Right lung (tissue), 10 donors: ENCODE measurements at places on chromosomes 1 and 21.

DNA sequence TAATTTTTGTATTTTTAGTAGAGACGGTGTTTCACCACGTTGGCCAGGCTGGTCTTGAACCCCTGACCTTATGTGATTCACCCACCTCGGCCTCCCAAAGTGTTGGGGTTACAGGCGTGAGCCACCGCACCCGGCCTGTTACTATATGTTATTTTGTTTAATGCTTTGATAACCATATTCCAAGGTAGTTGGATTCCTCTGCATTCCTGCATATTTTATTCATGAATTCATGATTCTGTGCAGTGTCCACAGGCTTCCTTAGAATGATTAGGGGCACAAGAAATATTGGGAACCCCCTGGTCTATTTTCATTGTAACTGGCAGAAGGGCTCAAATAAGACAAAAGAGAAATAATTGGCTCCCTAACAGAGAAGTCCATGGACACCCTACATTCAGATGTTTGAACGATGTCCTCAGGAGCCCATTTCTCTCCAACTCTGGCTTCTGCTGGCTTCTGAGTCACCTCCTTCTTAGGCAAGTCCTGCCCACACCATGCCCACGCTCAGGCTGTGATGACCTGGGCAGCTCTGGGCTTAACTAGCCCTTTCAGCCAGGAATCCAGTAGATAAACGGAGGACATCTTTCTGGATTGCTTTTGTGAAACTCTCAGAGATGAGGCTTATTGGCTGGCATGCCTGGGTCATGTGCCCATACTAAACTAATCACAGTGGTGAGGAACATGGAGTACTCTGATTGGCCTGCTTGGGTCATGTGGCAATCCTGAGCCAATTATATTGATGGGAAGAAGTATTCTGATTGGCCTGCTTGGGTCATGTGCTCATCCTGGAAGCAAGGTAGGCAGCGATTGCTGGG, 32.6 kb downstream of the TNFRSF8 start:
- DNase-seq: no peak

GRCh38 chr1:155077758-155078445, 735 bp upstream of the EFNA3 start:
- no peak for DNase-seq

DNA sequence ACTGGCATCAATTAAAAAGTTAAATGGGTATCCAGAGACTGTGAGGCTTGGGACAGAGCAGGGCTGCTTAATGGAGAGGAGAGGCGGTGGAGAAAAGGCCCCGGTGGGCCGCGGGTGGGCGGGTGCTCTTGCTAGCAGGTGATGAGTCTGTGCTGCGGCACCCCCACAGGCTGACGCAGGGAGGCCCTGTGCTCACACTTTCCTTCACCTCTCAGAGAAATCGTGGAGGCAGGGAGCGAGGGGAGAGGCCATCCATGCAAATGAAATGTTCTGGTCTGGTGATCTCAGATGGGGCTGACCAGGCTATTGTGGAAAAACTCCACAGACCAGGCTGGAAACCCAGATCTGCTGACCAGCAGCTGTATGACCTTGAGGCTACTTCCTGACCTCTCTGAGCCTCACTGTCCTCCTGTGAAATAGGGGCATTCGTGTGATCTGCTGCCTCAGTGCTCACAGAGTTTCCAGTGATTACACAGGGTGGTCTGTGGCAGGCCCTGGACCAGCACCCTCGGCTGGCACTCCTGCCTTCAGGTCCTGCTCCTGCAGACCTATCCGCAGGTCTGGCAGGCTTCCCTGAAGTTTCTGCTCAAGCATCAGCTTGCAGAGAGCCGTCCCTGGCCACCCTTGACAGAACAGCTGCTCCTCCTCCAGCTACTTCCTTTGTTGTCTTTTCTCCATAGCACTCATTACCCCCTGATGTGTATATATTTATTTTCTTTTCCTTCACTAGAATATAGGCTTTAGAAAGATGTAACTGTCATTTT, 89.2 kb downstream of the BEND5 start:
- DNase-seq: peak; percentile 26

GRCh38 chr1:44655609-44656008, 18.7 kb downstream of the TMEM53 start:
- no peak for DNase-seq

DNA sequence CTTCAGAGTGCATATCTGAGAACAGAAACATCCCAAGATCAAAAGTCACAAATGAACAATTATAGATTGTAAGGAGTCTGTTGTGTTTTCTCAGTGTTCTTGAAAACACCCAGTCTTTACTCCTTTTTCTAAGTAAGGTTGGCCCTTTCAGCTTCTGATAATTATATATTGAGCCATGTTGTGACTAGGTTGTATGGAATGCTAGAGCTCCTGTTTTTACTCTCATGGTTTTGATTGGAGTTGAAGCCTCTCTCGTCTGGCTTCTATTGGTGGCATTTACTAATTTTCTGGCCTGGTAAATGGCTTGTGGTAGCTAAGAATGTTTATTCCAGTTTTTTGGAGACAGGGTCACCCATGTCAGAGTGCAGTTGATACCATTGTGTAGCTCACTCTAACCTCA, 84.7 kb downstream of the NDUFS5 start:
- no peak for DNase-seq

DNA sequence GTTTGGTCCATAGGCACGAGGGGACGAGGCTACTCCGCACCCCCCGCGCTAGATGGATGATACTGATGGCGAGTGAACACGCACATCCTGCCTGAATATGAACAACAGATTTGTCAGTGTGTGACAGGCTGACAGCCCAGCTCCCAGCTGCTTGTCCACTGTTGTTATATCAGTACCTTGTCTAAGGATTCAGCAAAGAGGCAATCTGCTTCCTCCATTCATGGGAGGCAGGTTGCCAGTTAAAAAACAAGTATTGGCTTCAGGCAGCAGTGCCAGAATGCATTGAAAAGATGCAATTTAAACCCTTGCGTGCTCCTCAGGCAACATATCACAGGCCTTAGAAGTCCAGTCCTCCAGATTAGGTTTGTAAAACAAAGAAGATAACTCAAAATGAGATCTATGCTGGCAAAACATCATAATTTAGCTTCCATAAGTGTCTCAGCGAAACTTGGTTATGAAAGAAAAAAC, 223.3 kb downstream of the GPATCH2 start:
- DNase-seq: peak; percentile 75

DNA sequence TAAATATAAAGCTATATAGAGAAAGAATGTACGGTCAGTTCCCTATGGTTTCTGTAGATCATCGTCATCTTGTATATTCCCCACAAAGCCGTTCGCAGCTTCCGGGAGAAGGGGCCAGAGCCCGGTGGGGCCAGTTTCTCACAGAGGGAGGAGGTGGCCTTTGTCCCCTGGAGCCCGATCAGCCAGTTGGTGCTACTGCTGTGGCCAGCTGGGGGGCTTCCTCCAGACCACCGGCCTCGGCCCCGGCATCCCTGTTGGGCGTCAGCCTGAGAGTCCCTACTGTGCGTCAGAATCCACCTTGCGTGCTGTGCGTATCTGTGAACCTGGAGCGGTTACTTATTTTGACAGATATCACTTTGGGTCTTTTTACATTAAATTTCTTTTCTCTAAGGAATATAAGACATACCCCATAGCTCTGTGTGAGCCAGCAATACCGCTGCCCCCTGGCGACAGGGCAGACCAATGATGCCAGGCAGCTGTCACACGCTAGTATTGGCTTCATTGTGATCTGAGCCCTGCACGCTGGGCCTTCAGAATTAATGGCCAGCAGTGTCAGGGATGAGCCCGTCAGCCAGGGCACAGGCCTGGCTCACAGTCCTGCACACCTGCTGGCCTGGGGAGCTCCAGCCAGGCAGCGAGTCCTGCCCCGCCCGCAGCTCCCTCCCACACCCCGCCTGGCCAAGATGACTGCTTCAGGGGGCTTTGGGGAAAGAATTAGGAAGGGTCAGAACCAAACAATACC, 145.9 kb downstream of the PGBD5 start:
- DNase-seq: no peak

GRCh38 chr21:42835611-42836401, 43.5 kb downstream of the WDR4 start:
- DNase-seq: no peak

- peak; percentile 44 for DNase-seq
These were observed 3.2 kb upstream of the TRAF5 start for GRCh38 chr1:211323156-211324063.

- no peak for DNase-seq
These were observed 93.5 kb downstream of the AKT3 start for GRCh38 chr1:243756529-243756928.

DNA sequence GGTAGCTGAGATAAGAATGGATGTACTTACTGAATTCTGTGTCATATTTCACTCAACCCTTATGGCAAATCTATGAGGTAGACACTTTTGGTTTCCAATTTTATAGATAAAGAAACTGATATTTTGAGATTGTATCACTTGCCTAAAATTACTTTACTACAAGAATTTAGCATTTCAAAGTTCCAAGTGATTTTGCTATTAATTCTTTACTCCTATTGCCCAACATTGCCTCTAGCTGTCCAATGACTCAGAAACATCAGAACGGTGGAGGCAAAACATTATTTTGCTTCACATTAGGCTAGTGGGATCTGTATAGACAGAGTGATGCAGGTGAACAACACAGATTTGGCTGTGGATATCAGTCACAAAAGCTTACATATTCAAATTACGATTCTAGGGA, 747.2 kb upstream of the NEGR1 start:
- no peak for DNase-seq

DNA sequence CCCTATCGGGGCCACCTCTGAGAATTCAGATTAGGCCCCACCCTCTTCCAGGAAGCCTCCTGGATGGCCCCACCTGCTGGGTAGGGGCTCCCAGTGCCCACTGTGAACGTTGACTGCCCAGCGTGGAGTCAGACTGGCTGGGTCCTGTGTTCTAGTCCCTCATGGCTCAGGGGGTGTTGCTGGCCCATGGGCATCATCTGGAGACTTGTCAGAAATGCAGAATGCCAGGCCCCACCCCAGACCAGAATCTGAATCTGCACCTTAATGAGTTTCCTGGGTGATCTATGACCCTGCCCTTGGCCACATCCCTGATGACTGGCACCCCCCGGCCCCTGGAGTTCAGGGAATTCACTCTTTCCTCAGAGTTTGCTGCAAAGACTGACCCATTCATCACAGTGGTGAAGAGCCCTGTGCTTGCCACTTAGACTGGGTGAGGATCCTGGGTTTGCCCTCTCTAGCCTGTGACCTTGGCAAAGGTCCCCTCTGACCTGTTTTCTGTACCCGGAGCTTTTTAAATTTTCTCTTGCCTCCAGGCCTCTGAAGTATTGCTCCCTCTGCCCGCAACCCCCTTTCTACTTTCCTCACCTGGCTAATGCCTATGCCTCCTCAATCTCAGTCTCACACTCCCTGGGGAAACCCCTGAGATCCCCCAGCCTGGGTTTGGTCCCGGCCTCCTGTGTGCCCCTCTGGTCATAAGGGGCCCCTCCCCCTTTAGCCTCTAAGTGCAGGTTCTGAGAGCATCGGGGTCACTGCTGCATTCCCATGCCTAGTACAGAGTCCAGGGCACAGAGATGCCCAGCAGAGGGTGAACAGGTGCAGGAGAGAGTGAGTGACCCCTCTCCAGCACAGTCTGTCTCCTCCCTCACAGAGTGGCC, 184.2 kb downstream of the MATN1 start:
- DNase-seq: no peak

GRCh38 chr21:34180826-34181359, 107.5 kb downstream of the MRPS6 start:
- no peak for DNase-seq

DNA sequence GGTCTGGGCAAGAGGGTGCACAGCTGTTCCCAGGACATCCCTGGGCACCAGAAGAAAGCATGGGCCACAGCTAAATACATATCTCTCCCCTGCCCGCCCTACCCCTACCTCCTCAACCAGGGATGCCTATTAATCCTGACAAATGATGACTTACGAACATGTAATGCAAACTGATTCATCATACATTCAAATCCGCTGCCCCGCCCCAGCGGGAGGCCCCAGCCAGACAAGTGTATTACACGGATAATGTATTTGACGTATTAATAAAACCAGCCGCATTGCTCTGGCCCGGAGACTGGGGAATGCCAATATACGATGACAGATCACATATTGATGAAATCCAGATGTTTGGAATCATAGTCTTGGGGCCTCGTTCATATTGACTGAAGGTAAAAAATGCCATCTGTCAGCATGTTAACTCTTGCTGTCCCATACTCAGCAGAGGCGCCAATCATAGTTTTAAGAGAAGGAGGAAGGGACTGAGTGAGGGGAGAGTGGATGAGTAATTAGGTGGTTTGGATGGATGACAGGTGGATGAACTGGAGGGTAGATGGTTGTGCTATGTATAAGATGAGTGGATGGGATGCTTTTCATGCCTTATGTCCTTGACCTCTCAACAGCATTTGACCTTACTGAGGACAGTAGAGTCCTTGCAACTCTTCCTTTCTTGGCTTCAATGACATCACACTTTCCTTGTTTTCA, 68.2 kb downstream of the TMEM53 start:
- no peak for DNase-seq

GRCh38 chr1:2279210-2279639, 51.1 kb downstream of the SKI start:
- DNase-seq: peak; percentile 99

- DNase-seq: peak; percentile 64
These were observed 67.7 kb upstream of the RAB4A start for GRCh38 chr1:229203030-229203751.

GRCh38 chr1:201637282-201638079, 98.6 kb downstream of the NAV1 start:
- no peak for DNase-seq

GRCh38 chr1:183374825-183375224, 43.4 kb downstream of the NMNAT2 start:
- DNase-seq: no peak

DNA sequence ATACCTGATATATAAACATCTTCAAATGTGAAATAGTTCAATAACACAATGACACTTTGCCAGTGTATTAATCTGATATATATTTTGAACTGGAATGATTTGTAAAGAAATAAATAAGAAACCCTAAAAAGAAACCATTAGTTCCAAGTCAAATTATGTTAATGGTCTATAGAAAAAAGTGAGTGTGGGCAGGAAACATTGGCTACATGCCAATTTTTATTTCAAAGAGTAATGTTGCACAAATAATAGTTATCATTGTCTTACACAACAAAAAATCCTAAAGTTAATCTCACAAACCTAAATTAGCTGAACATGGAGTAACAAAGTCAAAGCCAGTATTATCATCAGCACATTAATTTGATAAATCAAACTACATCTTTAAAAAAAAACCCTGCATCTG, 37.9 kb upstream of the BATF3 start:
- DNase-seq: no peak
